Ovary (tissue), 10 donors: ENCODE measurements at places on chromosomes 16 and 17. TPM values are rescaled to one million over a fixed set of nuclear protein-coding genes. Genes with fewer than 3 reads are reported as not detected.

- DNase-seq = peak; percentile 66
Observed at GRCh38 chr16:89828199-89828869, at the start of gene SPIRE2. Gene SPIRE2 (plus strand): TSS chr16:89828475. CDS start chr16:89828551, 76 bp downstream.

GRCh38 chr16:89599451-89599858 is 14.0 kb upstream of the DPEP1 start:
- DNase-seq = no peak

- no peak for DNase-seq
Observed at GRCh38 chr17:64773836-64774761, 112.0 kb upstream of the SMURF2 start.

GRCh38 chr17:30947796-30948195 is 23.0 kb upstream of the RNF135 start:
- no peak for DNase-seq

DNA sequence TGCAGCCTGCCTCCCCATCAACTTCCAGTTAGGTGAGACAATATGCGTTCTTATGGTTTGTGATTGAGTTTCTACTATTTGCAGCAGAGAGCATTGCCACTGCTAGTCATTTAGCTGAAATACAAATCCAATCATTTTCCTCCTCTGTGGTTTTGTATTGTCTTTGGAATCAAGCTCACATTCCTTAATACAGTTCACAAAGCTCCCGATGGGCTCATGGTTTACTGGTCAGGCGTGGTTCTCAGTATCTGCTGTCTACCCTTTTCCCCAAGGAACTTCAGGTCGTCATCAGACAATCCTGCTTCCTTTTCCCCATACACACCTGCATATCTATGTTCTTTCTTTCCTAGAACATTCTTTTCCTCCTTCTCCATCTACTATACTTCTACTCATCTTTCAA is 69.6 kb upstream of the GAS7 start:
- no peak for DNase-seq

DNA sequence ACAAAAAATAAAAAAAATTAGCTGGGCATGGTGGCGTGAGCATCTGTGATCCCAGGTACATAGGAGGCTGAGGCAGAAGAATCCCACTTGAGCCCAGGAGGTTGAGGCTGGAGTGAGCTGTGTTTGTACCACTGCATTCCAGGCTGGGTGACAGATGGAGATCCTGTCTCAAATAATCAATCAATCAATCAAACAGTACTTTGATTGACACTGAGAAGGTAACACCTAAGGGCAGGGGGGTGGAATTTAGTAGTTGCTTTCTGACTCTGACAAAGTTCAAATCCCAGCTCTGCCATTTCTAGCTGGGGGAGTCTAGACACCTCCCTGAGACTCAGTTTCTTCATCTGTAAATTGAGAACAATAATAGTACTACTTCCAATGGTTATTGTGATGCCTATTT is 12.0 kb downstream of the SSH2 start:
- DNase-seq = no peak

DNA sequence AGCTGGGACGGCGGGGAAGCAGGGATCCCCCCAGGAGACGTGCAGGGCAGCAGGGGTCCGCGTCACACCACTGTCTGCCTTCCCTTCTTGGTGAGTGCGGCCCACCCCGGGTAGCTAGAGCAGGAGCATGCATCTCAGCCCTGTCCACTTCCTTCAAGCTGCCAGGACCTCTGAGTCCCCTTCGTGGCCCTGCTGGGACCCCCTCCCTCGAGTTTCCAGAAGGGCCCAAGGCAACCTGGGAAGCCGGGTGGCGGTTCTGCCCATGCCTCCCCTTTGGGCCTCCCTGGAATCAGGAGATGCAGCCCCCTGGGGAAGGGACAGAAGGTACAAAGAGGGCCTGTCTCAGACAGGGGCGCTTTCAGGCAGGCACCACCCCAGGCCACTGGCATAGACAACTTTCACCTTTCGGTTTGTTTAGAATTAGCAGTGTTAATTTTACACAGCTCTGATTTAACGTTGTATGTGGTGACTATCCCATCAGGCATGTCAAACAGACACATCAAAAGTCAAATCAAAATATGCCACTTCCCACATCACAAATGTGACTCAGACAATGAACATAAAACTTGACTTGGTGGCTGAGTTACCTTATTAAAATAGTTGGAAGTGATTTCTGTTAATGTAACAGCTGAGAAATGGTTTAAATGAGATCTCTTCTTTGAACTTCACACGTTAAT is 94.5 kb upstream of the METRNL start:
- DNase-seq = no peak

The CLDN7 gene
- total RNA-seq = 3.3 TPM

The METTL26 gene
- 139 TPM for total RNA-seq

The NOD2 gene
- 1.1 TPM for total RNA-seq

The RTN4RL1 gene
- 0.92 TPM for total RNA-seq

The CORO6 gene
- 5.0 TPM for total RNA-seq

The ANKRD40CL gene
- not detected for total RNA-seq
